ENCODE measurements at places on chromosomes 2 and 18.

DNA sequence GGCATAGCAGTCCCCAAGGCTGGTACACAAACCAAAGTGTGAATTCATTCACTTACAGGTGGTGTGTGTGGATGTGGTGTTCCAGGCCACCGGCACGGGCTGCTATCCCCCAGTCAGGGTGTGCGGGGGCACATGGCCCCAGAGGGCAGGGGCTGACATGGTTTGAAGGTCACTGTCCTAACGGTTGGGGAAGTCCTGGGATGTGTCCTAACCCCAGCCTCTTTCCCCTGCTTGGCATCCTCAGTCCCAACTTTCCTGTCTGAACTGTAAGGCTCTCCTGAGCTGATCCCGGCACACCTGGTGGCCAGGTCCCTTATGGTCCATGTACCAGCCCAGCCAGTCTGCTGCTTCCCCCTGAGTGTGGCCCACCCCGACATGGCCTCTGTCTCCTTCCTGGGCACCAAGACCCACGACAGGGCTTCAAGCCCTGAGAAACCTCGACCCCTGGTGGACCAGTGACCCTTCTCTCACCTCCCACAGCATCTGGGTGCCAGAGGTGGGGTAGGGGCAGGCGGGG lies 2.4 kb upstream of the TMEM185B start:
- no peak for DNase-seq

DNA sequence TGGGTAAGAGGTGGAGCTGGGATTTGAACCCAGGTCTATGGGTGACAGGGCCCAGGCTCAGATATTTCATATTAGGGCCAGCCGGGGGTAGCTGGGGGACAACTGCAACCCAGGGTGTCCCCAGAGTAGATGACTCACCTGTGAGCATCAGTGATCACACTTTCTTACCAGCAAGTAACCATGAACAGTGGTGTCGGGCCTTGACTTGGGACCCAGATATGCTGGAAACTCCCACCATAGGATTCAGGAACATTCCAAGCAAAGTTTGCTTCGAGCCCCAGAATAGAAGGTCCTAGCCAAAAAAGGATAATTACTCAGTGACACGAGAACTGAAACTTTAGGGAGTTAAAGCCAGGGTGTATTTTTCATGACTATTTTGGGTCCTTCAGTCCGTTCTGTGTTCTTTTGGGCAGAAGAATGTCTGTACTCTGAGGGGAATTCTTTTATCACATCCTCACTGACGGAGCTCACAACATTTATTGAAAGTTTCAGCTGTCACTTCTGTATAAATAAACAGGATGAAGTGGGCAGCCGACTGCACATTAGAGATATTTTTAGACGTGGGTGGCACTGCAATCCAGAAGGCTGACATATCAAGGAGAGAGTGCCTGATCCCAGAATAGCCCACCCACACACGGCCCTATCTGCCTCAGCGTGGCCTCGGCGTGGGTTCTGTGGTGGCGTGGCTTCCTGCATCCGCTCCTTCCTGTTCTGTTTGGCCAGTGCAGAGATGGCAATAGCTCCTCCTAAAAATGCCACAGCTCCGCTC lies 45.6 kb downstream of the RAMP1 start:
- DNase-seq = peak; percentile 35

DNA sequence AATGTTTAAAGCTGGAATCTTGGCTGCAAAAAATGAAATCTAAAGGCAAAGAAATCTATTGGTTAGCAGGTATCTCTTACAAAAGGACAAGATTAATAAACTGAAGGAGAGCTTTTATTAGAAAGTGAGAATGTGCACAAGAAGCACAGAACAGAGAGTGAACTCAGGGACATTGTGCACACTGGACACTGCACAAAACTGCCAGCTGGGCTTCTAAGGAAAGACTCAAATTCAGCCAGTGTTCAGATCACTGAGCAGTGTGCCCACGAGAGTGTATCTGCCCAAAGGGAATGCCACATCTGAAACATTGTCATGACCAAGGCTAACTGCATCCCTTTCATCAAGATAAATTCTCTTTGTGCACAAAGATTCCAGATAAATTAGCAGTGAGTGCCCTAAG lies 129.7 kb upstream of the KCNH7 start:
- DNase-seq = no peak

- DNase-seq = no peak
Observed at GRCh38 chr2:38259311-38259710, 117.8 kb downstream of the ATL2 start.

DNA sequence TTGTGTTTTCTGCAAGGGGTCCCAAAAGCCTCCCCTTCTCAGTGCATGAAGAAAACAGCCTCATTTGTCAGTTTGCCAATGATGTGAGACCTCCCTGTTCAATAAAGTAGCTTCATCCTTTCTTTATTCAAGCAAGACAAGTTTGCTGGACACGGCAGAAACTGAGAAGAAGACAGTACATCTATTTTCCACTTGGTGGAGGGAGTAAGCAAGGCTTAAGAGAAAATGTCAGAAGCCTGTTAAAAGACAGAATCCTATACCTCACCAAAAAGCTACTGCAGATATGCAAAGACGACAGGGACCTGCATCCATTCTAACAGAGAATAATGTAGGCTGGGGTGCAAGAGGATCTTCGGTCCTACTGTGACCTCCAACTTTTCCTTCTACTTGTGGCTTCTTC lies 506.8 kb upstream of the VRK2 start:
- no peak for DNase-seq

GRCh38 chr2:38415728-38416291 lies 38.7 kb upstream of the ATL2 start:
- DNase-seq = no peak

GRCh38 chr2:124283096-124283495 lies 258.0 kb downstream of the CNTNAP5 start:
- DNase-seq = no peak

DNA sequence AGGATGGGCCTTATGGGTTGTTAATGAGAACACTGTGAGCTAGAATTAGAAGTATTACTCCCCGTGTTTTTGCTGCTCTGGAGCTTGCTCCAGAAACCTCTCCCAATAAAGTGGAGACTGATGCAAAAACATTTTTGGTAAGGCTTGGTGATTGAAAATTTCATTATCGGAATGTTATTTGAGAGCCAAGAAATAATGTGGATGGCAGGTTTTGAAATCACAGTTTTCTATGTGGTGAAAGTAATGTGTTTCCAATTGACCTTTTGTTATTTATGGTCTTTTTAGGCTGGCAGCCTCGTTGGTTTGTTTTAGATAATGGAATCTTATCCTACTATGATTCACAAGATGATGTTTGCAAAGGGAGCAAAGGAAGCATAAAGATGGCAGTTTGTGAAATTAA lies 5.1 kb downstream of the PLEKHA3 start:
- DNase-seq = no peak

DNA sequence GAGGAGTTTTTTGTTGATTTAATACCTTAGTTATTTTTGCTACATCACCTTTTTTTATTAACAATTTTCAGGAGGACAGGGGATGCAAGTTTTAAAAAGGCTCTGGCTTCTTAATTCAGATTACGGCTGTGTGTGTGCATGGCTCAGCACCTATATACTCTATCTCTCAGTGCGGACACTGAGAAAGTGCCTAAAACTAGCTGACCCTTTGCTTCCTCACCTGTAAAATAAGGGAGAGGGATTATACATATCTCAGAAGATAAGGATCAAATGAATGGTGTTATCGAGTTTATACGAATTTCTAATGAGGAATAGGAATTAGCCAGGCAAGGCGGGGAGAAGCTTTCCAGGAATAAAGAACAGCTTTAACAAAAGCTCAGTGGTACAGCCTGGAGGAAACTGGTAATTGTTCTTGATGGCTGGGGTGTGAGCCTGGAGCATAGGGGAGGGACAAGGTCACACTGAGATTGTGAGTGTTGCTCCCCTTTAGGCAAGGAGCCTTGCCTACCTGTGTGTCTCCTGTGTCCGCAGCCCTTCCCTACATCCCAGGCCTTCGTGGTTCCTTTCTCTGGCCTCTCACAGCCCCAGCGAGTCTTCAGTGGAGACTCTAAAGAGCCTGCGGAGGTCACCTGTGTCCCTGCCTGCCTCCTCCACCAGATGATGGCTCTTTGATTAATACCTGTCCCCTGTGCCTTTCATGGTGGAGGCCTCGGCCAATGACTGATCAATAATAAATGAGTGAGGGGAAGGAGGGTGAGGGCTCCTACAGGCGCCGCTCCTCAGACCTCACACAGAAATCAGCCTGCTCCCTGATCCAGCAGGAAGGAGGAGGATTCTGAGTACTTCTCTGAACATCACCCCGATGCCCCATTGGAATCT lies 92.7 kb downstream of the DDX1 start:
- DNase-seq = no peak

GRCh38 chr2:28185891-28186290 lies 206.8 kb upstream of the FOSL2 start:
- DNase-seq = no peak

- DNase-seq = no peak
Observed at GRCh38 chr18:22946846-22947245, 13.7 kb downstream of the RBBP8 start.

DNA sequence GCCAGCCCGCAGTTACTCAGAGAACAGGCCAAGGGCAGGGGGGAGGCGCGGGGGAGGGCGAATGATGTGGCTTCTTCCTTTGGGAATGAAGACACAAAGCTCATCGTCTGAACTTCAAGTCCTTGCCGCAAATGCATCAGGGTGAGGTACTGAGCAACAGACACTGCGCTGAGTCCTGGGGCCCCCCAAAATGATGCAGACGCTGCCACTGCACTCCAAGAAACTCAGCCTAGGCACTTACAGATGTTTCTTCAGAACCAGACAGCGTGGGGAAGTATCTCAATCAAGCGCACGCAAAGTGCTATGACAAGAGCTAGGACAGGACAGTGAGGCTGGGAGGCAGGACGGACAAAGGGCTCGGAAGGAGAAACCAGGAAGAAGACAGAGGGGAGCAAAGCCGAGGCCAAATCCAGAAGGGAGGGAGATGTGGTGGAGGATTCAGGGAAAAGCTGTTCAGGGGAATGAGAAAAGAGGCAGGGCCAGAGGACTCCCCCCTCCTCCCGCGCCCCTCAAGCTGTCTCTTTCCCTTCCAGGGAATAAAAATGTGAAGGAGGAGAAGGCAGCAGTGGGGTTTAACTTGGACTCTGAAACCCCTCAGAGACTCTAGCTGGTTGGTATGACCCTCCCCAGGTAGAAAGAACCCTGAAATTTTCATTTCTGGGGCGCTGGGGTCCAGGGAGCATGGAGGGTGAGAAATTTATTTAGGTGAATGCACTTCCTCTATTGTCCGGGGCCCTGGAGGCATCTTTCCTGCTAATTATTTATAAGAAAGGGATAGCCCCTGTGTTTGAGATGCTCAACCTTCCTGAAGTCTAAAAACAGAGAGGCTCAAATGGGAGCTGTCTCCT lies 34.9 kb downstream of the CIB4 start:
- no peak for DNase-seq

GRCh38 chr2:149170156-149170555 lies 131.7 kb downstream of the LYPD6B start:
- DNase-seq = no peak

GRCh38 chr2:168541858-168542257 lies 85.8 kb downstream of the CERS6 start:
- DNase-seq = no peak

DNA sequence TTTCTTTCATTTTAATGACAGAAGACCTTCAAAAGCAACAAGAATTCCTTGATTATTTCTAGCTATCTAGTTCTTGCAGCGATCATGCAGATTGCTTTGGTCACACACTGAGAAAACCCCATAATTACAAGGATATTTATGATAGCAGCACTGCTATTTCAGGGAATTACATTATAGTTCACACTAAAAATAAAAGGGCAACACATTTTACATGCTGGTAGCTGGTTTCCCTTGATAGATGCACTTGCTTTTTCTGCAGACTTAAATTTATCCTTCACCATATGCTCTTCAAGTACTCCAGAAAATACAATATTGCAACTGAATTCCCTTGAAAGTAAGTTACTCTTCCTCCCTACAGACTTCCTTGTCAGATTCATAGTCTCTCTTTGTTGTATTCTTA lies 751.1 kb downstream of the CCDC85A start:
- DNase-seq = no peak

DNA sequence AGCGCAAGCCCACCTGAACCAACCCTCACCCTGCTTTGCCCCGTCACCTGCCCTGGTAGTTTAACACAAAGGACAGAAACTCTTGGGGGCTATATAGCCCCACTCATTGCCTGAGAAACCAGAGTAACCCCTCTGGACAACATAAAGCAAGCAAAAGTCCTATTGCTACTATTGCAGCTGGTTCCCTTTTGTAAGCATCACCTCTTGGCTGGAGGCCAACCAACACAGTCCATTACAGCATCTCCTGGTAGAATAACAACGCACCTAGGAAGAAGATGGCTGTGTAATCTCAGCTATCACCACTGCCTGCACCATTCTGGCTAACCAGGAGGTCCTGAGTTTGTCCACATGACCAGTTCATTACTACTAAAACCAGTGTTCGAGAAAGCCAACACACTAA lies 36.4 kb downstream of the FLACC1 start:
- no peak for DNase-seq

DNA sequence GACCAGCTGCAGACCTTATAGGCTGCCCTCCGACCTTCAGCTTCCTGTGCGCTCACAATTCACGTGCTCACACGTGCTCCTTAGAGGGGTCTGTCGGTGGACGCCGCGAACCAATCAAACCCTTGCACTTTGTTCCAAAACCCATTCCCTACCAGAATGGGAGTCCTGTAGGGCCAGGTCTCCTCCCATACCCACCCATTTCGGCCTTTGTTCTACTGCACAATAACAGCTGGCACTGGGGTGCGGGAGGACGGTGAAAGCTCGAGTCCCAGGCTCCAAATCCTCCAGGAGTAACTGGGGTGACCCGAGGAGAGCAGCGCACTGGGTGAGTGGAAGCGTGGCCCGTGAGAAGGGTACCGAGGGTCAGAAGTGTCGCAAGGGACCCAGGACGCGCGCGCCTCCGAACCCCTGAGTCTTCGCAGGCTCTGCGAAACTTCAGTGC lies 13.0 kb downstream of the SIX3 start:
- no peak for DNase-seq

GRCh38 chr2:76599732-76600368 lies 889.1 kb upstream of the GCFC2 start:
- peak; percentile 52 for DNase-seq

GRCh38 chr18:34050661-34051060 lies 174.1 kb downstream of the NOL4 start:
- no peak for DNase-seq

DNA sequence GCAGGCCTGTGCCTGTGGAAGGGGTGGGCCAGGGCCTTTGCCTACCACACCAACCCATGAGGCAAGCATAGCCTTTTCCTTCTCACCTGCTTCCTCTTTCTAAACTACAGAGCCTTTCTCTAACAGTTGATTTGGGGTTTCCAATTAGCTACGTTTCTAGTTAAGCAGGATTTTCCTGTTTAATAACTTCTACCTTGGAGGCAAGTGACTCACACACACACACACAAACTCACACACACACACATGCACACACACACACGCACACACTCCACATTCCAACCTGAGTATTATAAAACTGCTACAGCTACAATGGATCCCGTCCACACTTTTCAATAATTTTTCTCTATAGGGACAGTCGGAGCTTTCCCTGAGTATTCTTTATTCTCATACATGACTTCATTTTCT lies 84.9 kb downstream of the SOX11 start:
- DNase-seq = no peak
